Neuronal stem cell (in vitro differentiated cells): ENCODE measurements at places on chromosomes 11 and 22.

DNA sequence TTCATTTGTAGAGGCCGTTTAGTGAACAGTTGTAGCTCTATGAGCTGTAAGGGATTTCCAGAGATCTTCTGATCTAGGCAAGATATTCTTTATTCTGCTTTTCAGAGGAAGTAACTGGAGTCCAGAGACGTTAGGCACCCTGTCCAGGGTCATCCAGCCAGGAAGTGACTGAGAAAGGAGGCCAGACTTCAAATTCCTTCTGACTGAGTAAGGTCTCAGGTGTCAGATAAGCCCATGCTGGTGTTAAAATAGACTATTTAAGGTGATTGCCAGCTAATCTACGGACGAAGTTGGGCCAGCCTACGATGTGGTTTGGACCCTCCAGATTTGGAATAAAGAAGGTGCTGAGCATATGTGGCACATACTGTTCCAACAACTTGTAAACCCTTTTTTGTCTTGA is 54.6 kb downstream of the GRIK4 start:
- DNase-seq, result no peak

- DNase-seq, result no peak
Observed at GRCh38 chr22:25375683-25376082, 156.2 kb downstream of the CRYBB2 start.

DNA sequence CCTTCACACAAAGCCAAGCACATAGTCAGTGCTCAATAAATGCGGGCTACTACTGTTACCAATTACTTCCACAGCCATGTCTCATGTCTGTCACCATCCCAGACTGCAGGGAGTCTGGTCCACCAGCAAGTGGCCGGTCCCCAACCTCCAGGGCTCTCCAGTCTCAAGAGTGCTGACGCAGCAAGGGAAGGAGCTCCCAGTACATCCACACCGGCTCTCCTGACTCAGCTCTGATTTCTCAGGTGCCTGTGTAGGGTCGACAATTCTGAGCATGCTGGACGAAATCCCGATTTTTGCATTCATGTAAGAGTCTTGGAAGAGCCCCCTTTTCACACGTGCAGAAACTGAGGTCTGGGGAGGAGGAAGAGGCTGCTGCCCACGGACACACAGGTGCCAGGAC is 10.3 kb upstream of the NEFH start:
- DNase-seq, result no peak

DNA sequence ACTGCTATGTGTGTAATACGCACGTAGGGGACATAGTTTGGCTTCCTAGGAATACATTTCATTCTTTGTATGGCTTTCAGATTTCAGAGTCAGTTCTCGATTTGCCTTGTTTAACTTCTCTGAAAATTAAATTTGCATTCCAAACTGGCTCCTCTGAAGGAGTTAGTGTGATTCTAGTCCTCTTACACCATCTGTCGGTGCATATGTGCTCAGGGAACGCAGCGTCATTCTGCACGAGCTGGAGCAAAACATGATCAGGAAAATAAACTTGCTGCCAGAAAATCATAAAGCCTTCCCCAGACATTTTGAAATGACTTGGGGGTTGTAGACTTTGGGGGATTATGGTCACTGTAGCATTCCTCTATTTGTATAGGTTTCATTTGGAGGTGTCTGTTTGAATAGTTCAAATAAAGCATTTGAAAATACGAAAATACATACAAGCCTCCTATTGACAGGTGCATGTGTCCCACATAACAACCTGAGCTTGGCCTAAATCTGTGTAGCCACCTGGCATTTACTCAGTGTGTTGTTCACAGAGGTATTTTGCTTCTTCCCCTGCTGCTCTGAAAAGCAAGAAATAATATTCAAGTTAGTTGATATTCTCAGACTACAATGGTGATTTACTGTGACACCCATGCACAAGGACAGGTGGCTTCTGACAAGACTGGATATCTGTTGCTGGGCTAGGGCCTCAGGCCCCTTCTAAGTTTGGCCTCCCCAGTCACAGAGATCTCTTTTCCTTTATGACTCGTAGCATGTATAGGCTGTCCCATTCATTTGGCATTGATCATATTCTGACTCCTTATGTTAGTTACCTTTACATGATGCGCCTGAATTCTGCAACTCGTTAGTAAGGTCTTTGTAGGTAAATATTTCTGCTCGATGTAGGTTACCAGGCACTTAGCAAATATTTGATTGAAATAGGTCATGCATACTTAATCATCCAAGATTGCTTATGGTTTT is 81.6 kb upstream of the SORL1-AS1 start:
- no peak for DNase-seq

GRCh38 chr11:114678125-114679036 is at the start of gene NXPE2:
TSS of gene NXPE2 (plus strand) at chr11:114678527. CDS start at chr11:114678576, 49 bp downstream.
- no peak for DNase-seq

GRCh38 chr11:113153847-113154246 is 160.5 kb upstream of the TTC12 start:
- DNase-seq, result no peak

- no peak for DNase-seq
Observed at GRCh38 chr11:126829716-126830115, 170.9 kb downstream of the KIRREL3 start.

DNA sequence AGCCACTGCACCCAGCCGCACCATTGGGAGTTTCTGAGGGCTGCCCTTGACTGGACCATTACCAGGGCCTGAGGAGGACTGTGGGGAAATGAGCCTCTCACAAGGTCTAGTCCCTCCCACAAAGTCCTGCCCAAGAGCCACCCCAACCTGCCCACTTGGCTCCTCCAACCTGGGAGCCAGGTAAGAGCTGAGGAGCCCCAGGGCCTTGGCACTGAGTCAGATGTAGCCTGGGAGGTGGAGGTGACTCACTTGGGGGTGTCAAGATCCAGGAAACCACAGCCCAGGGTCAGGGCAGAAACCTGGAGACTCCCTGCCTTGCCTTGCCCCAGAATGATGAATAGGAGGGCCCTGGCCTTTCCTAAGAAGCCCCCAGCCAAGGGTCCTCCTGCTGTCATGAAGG is 25.8 kb upstream of the P2RY2 start:
- no peak for DNase-seq

DNA sequence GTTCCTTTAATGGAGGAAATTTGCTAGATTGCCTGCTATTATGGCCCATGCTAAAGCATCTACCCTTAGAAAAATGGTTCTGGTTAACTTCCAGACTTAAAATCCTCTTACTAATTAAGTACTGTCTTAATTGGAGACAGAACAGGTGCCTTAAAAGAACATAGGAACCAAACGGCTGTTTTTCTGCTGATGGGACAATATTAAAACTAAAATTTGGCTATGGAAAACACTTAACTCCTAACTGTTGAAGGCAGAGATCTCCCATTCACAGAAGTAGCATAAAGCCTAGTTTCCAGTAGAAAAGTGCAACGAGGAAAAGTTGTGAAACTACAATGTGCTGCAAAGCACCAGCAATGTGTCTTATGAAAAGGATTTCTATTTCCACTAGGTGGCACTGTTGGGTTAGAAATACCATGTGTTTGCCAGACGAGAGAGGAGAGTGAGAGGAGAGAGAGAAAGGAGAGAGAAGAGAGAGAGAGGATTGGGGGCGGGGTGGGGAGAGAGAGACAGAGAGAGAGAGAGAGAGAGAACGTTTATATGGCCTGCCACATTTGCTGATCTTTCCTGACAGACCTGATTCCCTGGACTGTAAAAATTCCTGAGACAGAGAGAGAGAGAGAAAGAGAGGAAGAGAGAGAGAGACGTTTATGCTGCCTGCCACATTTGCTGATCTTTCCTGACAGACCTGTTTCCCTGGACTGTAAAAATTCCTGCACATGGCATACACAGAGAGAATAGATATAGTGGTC is 51.5 kb downstream of the FAM181B start:
- peak; percentile 40 for DNase-seq

- DNase-seq, result no peak
Observed at GRCh38 chr22:47610281-47610680, 847.8 kb downstream of the TBC1D22A start.
